Stimulated activated CD8-positive, alpha-beta memory T cell treated with anti-CD3 and anti-CD28 coated beads, Interleukin-15, amount 100 ng/mL, for 48 hours (primary cell): ENCODE measurements at places on chromosomes 2 and 18.

DNA sequence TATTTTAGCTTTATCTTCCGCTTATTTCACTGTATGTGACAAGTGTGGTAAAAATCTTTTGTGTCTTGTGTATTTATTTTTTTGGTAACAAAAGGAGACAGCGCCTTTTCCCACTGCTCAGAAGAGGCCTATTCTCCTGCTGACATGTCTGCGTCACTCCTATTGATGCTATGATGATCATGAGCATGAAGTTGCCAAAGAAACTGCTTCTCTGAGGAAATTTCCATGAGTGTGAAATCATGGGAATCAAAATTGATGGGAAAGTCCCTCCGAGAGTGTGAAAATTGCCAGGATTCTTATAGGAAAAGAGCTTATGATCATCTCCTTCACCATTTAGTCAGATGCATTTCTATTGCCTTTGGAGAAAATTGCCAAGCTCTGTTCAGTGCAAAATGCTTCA is 36.5 kb upstream of the DARS1 start:
- DNase-seq = no peak

DNA sequence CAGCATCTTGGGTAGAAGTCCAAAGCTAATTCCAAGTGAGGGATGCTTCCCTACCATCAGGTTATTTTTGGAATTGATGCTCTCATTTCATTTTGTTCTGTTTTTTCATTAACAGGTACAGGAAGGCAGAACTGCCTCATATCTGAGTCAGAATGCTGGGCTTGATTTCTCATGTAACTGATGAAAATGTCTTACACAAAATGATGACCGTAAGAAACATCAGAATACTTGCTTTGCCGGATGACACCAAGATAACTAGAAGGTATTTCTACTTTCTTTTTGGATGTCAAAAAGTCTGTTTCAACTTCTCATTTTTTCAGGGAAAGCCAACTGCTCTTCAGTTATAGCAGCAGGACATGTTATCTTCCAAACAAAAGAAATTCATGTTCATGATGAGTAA is 62.6 kb downstream of the ETAA1 start:
- no peak for DNase-seq

DNA sequence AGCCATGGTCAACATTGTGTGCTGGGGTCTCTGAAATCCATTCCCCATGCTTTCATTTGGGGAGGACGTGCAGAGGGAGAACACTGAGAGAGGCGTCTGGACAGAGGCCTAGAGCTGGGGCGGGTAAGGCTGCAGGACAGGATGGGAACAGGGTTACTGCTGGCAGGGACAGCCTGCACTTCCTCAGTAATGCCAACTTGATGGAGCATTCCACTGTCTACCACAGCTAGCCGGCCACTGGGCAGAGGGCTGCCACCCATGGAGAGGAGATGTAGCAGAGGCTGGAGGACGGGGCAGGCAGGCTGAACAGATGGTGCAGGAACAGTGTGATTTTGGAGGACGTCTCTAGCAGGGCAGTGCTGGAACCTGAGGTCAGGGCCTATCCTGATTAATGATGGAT is 29.3 kb downstream of the MRPL33 start:
- no peak for DNase-seq

DNA sequence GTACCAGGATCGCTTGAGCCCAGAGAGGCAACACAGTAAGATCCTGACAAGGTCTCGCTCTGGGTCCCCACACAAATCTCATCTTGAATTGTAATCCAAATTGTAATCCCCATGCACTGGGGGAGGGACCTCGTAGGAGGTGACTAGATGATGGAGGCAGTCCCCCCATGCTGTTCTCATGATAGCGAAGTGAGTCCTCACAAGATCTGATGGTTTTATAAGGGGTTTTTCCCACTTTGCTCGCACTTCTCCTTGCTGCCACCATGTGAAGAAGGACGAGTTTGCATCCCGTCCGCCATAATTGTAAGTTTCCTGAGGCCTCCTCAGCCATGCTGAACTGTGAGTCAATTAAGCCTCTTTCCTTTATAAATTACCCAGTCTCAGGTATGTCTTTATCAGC is 46.0 kb upstream of the SERTAD2 start:
- no peak for DNase-seq

- no peak for DNase-seq
Observed at GRCh38 chr18:495017-495416, 5.5 kb downstream of the COLEC12 start.

DNA sequence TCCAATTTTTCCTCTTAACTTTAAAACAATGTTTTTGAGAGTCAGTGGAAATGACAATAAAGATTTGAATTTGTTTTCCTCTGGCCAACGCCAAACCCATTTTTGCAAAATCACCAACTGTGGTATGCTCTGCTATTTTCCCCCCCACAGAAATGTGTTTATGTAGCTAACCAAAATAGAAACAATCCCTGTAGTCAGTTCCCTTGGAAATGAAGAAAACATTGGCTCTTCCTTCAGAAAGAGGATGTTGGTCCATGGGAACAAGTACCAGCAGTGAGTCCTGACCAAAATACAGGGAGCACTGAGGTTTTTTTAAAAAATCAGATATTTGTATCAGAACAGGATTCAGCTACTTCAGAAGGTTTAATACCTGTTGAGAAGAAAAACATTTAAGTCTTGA is 65.3 kb downstream of the SLC40A1 start:
- DNase-seq = no peak

- DNase-seq = no peak
Observed at GRCh38 chr2:227862227-227862740, 9.1 kb upstream of the DAW1 start.

GRCh38 chr18:31577195-31577594 is 14.5 kb upstream of the TTR start:
- DNase-seq = no peak

GRCh38 chr18:68263481-68263880 is 451.4 kb downstream of the TMX3 start:
- DNase-seq = no peak

- no peak for DNase-seq
Observed at GRCh38 chr18:25630682-25631081, 278.7 kb upstream of the ZNF521 start.

DNA sequence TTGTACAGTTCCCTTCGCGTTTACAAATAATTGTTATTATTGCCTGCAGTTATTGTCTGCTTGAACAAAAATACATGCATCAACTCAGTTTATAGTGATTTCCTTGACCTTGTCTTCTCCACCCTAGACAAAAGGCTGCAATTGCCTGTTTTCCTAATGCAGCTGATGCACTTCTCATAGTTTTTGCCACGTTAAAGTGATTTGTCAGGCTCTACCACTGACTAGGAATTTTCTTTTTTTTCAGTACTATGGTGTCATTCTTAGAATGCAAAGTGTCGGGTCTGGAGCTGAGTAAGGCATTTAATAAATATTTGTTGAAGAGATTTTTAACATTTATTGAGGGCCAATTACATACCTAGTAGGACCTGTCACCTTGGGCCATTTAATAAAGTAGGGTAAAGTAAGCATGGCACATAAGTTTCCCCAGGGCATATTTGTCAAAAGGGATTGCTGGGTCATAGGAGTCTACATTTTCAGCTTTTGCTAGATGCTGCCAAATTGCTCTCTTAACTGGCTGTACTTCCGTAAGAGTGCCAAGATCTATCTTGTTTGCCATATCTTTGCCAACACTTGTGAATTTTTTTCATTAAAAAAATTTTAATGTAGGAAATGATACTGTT is 24.1 kb downstream of the ACSL3 start:
- no peak for DNase-seq
